ENCODE measurements at places on chromosomes 1 and 21.
A peak's percentile ranks its signal among the peaks of the same experiment; 100 is the strongest.

GRCh38 chr1:4059270-4059669 lies 159.2 kb upstream of the C1orf174 start:
- no peak for DNase-seq

- DNase-seq: no peak
Measured at GRCh38 chr21:41948901-41949300, 4.9 kb downstream of the C2CD2 start.

- DNase-seq: peak; percentile 33
Measured at GRCh38 chr1:225578251-225578977, 74.5 kb downstream of the ENAH start.

GRCh38 chr21:33490991-33491372 lies 534 bp downstream of the DNAJC28 start:
- DNase-seq: peak; percentile 32

DNA sequence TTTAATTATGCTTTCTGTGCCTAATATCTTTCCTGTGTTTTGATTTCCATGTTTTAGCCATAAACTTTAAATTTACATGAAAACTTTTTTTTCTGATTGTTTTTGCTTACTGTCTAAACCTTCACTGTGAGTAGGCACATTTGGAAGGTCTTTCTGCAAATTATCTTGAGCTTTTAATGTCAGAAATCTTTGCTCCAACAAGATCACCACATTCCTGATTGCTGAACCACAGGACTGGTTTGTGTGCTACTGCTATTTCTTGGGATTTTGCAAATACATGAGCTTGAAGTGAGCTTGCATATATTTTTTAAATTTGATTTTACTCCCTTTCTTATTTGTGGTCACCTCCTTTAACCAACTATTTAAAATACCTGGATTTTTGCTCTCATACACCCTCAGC lies 61.3 kb downstream of the PTBP2 start:
- peak; percentile 43 for DNase-seq

GRCh38 chr1:56223968-56224367 lies 355.4 kb downstream of the PLPP3 start:
- DNase-seq: peak; percentile 5

DNA sequence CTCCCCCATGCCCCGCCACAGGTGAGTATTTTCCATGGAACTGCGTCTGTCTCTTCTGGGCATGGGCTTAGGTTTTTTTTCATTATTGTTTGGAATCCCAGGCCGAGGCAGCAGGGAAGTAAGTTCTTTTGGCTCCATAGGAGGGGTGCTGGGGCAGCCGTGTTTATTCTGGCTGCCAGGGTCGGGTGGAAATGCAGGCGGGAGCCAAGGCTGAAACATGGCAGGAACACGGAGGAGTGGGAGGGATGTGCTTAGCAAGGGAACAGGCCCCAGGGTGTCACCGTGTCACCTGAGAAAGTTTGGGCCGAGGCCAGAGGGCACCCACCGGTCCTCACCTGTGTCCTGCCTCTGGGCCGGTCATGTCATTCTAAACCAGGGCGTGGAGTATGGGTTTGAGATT lies 4.5 kb upstream of the DHRS3 start:
- no peak for DNase-seq

- DNase-seq: no peak
Measured at GRCh38 chr1:147798731-147799130, 38.3 kb upstream of the GJA5 start.

DNA sequence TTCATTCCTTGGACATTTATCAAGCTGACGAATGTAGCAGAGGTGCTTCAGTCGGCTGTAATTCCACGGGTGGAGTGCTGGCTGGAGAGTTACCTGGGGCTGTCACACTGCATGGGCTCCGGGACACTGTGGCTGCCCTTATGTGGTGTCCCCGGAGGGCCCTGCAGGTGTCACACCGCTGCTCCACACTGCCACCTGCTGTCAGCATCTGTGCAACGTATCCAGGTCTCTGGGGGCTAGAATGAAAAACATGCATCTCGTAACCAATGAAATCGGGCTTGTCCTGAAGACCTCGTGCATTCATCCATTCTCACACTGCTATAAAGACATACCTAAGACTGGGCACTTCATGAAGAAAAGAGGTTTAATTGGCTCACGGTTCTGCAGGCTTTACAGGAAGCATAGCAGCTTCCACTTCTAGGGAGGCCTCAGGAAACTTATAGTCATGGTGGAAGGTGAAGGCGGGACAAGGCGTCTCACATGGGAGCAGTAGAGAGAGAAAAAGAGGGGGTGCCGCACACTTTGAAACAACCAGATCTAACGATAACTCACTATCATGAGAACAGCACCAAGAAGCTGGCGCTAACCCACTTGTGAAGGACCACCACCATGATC lies 46.7 kb upstream of the PCBP3 start:
- peak; percentile 65 for DNase-seq

- DNase-seq: no peak
Measured at GRCh38 chr21:44515359-44516165, 24.4 kb downstream of the KRTAP10-1 start.

GRCh38 chr1:183498342-183498991 lies 26.2 kb downstream of the SMG7 start:
- no peak for DNase-seq

DNA sequence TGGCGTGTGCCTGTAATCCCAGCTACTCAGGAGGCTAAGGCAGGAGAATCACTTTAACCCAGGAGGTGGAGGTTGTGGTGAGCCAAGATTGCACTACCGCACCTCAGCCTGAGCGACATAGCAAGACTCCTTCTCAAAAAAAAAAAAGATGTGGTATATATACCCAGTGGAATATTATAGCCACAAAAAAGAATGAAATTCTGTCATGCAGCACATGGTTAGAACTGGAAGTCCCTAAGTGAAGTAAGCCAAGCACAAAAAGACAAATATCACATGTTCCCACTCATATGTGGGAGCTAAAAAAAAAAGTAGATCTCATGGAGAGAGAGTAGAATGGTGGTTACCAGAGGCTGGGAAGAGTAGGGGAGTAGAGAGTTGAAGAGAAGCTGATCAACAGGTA lies 18.7 kb downstream of the PSMB4 start:
- no peak for DNase-seq

DNA sequence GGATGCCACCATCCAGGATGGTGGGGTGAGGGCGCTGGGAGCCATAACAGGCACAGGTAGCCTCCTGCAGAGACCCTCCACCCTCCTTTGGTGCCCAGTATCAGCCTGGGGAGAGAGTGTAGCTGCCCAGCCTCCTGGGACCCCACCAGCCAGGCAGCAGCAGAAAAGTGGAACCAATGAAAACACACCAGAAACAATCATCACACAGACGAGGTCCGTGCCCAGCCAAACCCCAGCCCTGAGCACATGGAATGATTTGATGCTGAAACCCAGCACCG lies 285.1 kb downstream of the PTPRU start:
- no peak for DNase-seq

- DNase-seq: peak; percentile 21
Measured at GRCh38 chr1:30708361-30708728, 15.0 kb downstream of the MATN1 start.

- peak; percentile 71 for DNase-seq
Measured at GRCh38 chr1:244022311-244022710, 28.8 kb upstream of the ZBTB18 start.

DNA sequence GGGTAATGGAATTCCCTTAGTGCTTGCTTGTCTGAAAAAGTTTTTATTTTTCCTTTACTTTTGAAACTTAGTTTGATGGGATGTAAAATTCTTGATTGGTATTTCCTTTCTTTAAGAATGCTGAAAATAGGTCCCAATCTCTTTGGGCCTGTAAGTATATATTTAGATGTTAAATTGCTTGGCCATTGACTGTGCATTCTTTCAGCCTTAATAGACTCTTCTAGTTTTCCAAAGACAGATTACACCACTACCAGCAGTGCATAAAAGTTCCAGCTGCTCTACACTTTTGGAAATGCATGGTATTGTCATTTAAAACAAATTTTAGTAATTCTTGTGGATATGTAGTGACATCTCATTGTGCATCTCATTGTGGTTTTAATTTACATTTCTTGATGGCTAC lies 464.8 kb upstream of the USP24 start:
- peak; percentile 50 for DNase-seq

DNA sequence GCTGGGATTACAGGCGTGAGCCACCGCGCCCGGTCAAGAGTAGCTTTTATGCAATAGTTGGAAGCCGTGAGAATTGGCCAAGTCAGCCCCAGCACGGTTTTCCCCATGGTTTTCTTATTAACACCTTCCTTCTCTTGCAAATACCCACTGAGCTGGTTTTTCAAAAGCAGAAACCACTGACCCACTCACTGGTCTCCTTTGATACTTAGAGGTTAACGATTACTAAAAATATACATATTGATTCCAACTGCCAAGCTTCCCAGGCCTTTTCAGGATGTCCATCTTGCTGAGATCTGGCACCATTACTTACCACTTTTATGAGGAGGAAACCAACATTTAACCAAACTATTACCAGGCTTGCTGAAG lies 25.9 kb upstream of the TARDBP start:
- DNase-seq: no peak

DNA sequence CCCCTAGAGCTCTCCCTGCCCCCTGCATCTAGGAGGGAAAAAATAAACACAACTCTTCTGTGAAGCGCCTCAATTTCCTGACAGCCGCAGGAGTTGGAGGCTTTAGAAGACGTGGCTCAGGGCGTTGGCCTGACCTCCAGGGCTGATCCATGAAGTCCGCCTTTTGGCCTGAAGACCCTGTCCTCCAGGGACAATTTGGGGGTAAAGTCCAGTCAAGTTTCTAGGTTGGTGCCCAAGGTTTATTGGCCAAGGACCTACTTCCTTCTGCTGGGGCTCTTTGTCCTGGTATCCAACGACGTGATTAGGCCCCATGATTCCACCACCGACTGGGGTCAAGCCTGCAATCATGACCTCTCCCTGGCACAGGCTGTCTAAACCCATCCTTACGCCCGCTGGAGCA lies 54.9 kb downstream of the PTPRF start:
- no peak for DNase-seq

GRCh38 chr1:113226148-113226547 lies 153.2 kb downstream of the LRIG2 start:
- no peak for DNase-seq

GRCh38 chr1:201260236-201260590 lies 23.1 kb upstream of the PKP1 start:
- DNase-seq: peak; percentile 40

DNA sequence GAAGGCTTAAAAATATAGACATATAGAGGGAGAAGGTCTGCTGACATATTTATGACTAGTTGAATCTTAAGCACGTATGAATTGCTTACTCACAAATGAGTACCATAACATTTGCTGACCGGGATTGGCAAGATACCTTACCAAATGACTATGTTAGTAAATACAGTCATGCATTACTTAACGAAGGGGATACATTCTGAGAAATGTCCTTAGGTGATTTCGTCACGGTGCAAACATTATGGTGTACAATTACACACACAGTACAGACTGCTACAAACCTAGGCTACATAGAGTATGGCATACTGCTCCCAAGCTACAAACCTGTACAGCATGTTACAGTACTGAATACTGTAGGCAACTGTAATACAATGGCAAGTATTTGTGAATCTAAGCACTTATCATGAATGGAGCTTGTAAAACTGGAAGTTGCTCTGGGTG lies 19.4 kb upstream of the UBE2U start:
- DNase-seq: peak; percentile 92

DNA sequence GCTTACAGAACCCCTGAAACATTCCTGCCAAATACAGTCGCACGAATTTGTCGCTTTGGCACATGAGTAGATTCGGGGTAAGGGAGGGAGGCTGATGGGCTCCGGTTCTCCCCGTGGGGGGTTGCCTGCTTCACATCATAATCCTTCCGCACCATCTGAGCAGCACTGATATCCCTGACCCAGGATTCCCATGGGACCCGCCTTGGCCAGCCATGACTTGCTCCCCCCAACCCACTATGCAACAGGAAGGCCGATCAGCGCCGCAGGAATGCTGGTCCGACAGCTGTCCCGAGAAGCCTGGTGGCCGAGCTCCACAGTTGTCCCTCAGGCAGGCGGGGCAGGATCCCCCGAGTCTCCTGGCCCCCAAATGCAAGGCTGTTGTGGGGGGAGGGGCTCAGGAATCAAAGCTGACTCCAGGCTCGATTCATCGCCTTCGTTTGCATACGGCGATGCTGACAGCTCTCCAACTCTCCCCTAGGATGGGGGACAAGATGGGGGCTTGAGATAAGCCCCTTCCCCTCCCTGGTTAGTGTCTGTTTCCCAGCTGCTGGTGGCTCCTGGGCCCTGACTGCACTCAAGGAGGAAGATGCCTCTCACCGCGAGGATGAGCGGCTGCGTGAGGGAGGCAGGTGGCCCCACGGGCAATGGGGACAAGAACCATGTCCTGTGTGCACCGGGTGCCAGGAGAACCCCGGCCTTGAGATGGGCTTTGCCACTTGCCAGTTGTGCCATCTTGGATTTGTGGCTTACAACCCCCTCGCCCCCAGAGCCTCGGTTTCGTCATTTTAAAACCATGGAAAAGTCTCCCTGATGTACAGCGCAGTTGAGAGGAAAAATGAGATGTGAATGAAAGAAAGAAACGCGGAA lies 9.3 kb downstream of the DRAXIN start:
- no peak for DNase-seq

- peak; percentile 89 for DNase-seq
Measured at GRCh38 chr1:218345673-218346390, 696 bp downstream of the TGFB2 start.

GRCh38 chr1:169148472-169149252 lies 42.2 kb downstream of the ATP1B1 start:
- no peak for DNase-seq

GRCh38 chr1:103461161-103462105 lies 64.1 kb upstream of the RNPC3 start:
- peak; percentile 48 for DNase-seq

DNA sequence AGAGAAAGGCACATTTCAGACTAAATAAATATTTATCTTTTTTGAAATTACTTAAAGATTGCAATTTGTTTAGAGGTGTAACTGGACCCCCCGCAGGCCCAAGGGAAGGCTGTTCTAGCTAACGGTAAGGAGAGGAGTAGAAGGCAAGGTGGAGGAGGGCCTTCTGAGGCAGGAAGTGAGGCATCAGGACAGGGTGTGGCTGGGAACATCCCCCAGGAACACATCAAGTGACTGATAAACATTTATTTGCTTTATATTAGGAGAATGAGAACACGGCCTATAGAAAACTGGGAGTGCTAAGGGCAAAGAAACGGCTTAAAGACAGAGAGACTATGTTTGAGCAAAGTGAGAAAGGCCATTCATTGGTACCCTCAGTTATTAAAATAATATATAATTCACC lies 23.2 kb downstream of the HIVEP3 start:
- no peak for DNase-seq

GRCh38 chr1:40239626-40240025 lies 8.1 kb upstream of the TMCO2 start:
- DNase-seq: no peak

GRCh38 chr1:154743526-154744036 lies 126.5 kb downstream of the KCNN3 start:
- no peak for DNase-seq
